ENCODE measurements at places on chromosomes 12 and 14. TPM values are rescaled to one million over a fixed set of nuclear protein-coding genes. Genes with fewer than 3 reads are reported as not detected.

DNA sequence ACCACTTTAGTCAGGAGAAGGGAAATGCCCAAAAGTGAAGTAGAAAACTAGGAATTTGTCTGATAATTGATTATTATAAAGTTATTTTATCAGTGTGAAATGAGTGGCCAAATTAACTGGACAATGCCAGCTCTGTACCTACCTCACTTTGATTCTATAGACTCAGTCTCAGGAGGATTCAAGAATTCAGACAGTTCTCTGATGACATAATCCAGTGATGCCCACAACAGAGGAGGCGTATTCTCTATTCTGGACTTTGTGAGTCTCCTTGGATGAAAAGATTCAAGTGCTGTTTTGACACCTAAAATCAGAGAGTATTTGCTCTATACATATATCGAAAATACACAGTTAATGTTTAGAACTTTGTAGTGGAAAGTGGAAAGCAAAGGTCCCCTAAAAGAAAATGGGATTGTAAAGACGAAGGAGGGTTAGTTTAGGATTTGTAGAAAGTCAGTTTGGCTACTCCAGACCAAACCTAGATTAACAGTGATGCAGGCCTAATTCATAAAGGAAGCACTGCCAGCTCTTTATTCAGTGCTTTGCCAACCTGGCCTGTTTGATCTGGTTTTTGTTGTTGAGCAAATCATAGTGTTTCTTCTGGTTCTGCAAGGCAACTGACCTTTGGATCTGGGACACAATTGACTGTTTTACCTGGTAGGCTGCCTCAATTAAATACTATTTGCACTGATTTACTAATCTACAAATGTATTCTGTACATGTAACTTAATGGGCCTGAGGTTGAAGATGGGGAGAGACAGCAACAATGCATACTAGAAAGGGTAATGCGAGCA, 67.4 kb downstream of the DAD1 start:
- DNase-seq = no peak
- H3K36me3 ChIP-seq = peaks cover 9% of the 10 kb centered on the region
- H3K27ac ChIP-seq = no peak overlapping the region
- no peak overlapping the region for H3K4me3 ChIP-seq

DNA sequence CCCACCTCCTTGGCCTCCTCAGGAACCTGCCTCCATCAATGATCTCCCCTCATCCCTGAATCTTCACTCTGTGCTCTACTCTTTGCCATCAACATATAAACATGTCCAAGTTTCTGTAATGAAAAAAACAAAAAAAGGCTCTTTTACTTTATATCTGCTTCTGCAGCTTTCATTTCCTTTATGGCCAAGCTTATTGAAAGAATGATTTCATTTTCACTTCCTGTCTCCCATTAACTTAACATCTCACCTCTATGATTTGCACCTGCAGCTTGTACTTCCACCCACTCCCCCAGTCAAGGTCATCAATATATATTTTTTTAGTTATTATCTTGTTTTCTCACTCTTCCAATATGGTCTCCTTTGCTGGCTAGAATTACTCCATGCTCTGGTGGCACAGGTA, 15.6 kb upstream of the RNU6-7 start:
- H3K27me3 ChIP-seq = no peaks in the 10 kb centered on the region
- no peaks in the 10 kb centered on the region for H3K36me3 ChIP-seq
- H3K4me3 ChIP-seq = no peak overlapping the region
- no peak overlapping the region for H3K27ac ChIP-seq

GRCh38 chr12:12024911-12025682, 45.6 kb upstream of the BCL2L14 start:
- H3K36me3 ChIP-seq = no peaks in the 10 kb centered on the region
- no peaks in the 10 kb centered on the region for H3K4me1 ChIP-seq
- H3K27me3 ChIP-seq = no peaks in the 10 kb centered on the region
- H3K27ac ChIP-seq = no peak overlapping the region

DNA sequence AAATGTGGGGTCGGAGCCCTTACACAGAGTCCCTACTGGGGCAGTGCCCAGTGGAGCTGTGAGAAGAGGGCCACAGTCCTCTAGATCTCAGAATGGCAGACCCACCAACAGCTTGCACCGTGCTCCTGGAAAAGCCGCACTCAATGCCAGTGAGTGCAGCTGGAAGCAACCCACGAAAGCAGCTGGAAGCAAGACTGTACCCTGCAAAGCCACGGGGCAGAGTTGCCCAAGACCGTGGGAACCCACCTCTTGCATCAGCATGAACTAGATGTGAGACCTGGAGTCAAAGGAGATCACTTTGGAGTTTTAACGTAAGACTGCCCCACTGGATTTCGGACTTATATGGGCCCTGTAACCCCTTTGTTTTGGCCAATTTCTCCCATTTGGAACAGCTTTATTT, 12.3 kb downstream of the GTF2A1 start:
- H3K27me3 ChIP-seq = no peaks in the 10 kb centered on the region
- no peak overlapping the region for H3K27ac ChIP-seq
- no peak overlapping the region for H3K4me3 ChIP-seq
- DNase-seq = no peak

- no peak overlapping the region for H3K27ac ChIP-seq
- no peaks in the 10 kb centered on the region for H3K36me3 ChIP-seq
- no peaks in the 10 kb centered on the region for H3K27me3 ChIP-seq
- no peaks in the 10 kb centered on the region for H3K4me1 ChIP-seq
- no peak overlapping the region for H3K4me3 ChIP-seq
- no peak for DNase-seq
Observed at GRCh38 chr14:93891756-93892504, 35.2 kb upstream of the FAM181A start.

DNA sequence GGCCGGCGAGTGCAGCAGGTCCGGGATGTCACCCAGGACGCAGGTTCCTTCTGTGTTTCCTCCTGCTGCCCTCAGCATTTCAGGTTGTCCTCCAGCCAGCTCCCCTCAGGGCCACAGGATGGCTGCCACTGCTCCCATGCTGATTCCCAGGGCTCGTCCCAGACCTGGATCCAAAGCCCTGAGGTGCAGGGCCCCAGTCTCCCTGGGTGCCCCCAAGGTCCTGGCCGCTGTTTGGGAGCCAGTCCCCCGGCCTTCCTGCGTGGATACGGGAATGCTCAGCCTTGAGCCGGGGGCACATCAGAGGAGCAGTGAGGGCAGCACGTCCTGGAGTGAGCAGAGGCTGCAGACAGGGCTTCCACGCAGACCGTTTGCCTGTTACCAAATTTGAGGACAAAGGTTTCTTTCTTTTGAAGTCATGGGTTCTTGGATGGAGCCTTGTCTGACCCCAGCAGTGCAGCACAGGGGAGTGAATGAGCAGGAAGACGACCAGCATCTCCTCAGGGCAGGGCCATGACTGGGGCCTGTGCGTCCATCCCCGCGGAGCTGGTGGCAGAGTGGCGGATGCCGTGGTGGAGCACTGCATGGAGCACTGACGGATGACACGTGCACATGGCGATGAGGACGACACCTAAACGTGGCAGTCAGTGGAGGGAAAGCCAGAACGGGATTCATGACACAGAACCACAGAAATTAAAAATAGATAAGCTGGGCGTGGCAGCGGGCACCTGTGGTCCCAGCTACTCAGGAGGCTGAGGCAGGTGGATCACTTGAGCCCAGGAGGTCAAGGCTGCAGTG, 12.5 kb upstream of the CACNA2D4 start:
- H3K36me3 ChIP-seq = no peaks in the 10 kb centered on the region
- H3K4me1 ChIP-seq = peaks cover 26% of the 10 kb centered on the region
- no peaks in the 10 kb centered on the region for H3K27me3 ChIP-seq
- H3K4me3 ChIP-seq = no peak overlapping the region

Gene TMEM116
- 8.8 TPM for total RNA-seq
